Ascending aorta (tissue), 2 donors: ENCODE measurements at places on chromosomes 1 and 21. TPM values are rescaled to one million over a fixed set of nuclear protein-coding genes. Genes with fewer than 3 reads are reported as not detected.

PLA2G2F gene
- total RNA-seq: not detected

SUCO gene
- 7.8 TPM for total RNA-seq

HSPB7 gene
- total RNA-seq: 191 TPM

ZC3H11A gene
- 44.4 TPM for total RNA-seq

CD53 gene
- 18.7 TPM for total RNA-seq
